ENCODE measurements at places on chromosomes 7 and 10.

- DNase-seq, result no peak
These were observed 4.6 kb upstream of the CYP3A4 start for GRCh38 chr7:99788554-99788953.

GRCh38 chr7:121872831-121873288, at the start of gene PTPRZ1:
Gene PTPRZ1, plus strand, starts transcription at chr7:121873161. Its CDS starts 339 bp downstream, at chr7:121873500.
- no peak for DNase-seq

DNA sequence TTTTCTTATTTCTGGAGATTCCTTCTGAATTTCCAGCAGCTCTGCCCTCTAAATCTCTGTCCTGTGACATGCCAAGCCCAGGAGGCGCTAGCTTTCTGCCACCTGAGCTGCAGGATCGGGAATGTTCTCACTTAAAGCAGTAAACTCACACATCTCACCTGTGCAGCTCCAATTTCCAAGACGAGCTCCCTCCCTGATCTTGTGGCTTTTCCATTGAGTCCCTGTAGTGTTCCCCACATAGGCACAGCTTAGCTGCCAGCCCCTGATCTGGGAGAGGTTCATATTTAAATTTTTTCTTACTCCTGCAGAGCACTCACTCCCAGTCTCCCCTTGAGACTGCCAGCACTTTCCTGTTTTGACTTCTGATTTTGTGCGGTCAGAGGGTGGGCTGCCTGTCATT, 479.3 kb downstream of the GLRX3 start:
- DNase-seq, result no peak

DNA sequence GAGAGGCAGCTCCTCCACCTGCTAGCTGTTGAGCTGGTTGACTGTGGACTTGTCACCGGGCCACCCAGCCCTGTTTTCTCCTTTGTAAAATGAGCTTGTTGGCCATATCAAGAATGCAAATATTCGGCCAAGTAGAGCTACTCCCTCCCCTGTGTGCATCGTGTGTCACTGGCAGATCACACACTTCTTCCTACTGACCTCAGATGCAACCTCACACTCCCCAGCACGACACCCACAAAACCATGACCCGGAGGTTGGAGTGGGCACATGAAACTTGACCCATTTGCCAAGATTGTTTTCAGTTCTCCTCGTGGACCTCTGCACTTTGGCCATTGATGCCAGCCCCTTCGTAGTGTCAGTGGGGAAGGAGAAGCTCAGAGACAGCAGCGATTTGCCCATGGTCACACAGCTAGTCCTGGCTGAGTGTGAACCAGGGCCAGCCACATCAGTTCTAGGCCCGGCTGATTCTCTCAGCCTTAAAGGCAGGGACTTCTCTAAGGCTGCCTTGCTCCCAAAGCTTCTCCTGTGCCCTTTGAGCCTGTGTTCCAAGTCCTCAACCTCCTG, 101.1 kb downstream of the CDH23 start:
- DNase-seq, result no peak

GRCh38 chr10:21002091-21002878, 105.2 kb upstream of the NEBL start:
- DNase-seq, result no peak

GRCh38 chr10:131652438-131653139, 248.2 kb upstream of the PPP2R2D start:
- no peak for DNase-seq

- DNase-seq, result no peak
These were observed 674.4 kb downstream of the PHTF2 start for GRCh38 chr7:78473021-78473420.

DNA sequence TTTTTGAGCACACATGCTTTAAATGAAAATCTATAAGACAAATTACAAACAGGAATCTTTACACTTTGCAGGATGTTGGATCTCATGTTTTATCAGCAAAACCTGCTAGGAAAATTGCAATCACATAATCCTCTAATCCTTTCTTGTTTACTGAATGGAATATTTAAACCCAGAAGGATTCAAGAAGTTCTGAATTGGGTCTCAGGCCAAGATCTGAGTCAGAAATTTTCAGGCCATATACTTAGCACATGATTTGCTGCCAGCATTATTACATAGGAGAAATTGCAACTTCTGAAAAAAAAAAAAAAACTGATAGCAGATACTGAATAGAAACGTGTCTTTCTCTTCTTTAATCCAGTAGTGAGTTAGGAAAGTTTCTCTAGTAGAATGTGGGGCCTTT, 1005.3 kb upstream of the POT1 start:
- no peak for DNase-seq

DNA sequence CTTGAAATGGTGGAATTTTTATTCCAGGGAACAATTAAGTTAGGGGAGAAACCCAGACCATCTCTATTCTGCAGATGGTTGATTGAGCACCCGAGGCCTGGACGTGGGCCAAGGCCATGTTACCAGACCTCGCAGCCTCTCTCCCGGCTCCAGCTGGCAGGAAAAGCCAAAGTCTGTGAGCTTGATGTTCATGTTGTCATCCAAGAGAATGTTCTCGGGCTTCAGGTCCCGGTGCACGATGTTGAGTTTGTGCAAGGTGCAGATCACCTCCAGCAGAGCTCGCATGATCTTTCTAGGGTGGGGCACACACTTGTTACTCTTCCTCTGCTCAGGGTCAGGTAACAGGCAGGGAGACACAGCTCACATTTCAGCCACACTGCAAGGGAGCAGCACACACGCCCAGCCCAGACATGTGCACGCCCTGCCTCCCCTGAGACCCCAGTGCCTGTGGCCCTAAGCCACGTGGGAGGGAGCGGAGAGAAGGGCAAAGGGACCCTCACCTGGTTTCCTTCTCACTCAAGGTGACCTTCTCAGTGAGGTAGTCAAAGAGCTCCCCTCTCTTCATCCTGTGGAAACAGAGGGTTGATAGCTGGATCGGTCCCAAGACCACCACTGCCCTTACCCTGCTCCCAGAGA, 9.5 kb downstream of the PHKG1 start:
- DNase-seq, result no peak

GRCh38 chr7:16594061-16594460, 51.5 kb downstream of the ANKMY2 start:
- DNase-seq, result no peak

Measured in GDM1 (cell line).